ENCODE measurements at places on chromosomes 6 and 20.

DNA sequence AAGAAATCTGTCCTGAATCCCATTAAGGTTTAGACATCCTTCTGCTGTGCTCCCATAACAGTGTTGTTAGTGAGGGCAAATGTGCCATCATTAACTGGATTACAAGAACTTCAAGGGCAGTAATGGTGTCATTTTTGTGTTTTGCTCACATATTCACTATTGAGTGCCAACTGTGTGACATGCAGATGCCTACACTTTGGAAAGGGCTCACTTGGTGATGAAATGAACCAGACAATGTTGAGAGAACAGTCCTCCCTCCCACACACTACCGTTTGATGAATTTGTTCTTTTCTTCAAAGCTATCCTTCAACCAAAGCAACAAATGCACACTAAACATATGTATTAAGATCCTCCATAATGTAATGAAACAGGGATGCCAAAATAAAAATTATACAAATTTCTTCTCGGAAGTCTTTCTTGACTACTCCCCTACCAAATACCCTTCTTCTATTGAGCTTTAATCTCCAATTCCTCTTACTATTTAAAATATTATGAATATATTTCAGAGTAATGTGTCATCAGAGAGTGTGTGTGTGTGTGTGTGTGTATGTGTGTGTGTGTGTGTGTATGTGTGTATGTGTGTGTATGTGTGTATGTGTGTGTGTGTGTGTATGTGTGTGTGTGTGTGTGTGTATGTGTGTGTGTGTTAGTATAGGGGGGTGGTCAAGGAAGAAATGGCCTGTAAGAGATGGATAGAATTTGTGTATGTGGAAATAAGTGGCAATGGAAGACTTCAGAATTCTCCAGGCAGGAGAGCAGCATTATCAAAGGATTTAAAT lies 92.3 kb upstream of the ENPP5 start:
- DNase-seq = no peak

GRCh38 chr6:167805349-167806060 lies 21.2 kb upstream of the AFDN start:
- DNase-seq = no peak

GRCh38 chr20:62925420-62926228 lies 681 bp downstream of the DIDO1 start:
- DNase-seq = no peak

DNA sequence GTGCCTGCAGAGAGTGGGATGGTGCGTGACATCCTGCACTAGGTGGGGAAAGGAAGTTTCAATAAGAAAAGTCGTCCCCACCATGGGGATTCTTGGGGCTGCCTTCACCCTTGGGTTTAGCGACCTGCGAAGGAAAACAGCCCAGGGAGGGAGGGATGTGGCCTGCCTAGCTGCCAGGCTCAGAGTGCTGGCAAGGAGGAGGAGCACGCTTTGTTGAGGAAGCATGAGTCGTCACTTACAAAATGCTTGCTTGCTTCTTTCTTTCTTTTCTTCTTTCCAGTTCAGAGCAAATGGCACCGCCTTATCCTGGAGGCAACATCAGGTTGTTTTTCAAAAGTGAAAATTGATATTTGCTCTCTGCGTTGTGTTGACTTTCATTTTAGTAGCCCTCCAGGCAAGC lies 123.2 kb downstream of the TFAP2C start:
- no peak for DNase-seq

DNA sequence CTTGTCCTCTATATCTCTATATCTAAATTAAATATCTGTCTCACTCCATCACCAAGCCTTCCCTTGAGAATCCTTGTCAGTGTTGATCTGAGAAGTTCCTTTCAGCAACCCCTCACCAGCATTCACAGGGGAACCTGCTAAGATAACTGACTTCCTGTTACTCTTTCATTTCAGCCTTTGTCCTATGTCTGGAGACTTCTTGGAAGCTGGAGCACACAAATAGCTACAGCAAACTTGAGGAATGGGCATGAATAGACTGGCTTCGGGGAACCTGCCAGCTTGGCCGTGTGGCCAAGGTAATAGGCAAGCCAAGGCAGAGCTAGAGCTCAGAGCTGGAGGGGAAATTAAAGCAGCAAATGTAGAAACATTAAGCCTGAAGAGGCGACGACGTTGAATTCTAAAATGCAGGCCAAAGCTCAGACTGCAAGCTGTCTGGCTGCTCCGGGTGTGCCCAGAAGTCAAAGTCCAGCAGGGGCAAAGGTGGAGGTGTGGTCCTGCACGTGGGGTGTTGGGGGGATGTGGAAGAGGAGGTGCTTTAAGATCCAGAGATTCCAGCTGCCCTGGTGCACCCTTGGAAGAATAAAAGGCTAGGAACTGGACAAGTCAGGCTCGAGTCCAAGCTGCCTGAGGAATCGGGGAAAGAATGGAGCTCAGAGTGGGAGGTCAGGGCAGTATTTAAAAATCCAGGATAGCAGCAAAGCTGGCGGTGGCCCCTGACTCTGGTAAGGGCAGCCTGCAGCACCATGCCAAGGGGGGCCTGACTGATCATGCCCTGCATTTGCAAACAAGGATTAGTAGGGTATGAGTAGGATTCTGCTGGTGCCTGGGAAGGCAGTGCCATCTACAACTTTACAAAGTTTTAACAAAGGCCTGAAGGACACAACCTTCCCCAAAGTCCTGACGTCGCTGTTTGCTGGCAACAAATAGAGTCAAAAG lies 185.0 kb upstream of the SGK1 start:
- no peak for DNase-seq

DNA sequence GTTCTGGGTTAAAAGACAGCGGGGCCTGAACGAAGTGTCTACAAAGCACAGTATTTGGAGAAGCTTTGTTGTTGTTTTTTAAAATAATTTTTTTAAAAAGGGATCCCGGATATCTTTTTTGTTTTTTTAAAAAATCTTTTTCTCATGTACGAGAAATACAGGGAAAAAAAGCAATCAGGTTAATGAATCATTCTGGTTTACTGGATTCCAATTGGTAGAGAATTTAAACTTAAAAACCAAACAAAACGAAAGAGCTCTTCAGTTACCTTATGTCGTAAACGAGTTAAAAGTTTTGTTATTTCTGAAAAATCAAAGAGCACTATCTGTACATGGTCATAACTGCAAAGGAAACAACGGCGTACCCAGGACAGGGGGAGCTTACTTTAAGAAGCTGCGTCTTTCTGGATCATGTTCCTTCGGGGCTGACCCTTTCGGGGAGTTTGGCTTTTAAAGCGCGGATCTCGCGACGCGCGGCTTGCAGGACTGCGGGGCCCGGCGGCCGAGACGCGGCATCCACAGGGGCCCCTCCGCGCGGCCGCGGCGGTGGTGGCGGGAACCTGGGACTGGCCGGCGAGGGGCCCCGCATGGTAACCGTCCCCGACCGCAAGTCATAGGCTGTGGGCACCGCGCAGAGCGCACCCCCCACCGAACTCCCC lies 927 bp downstream of the IL20RA start:
- DNase-seq = no peak

GRCh38 chr6:143970456-143971218 lies 37.4 kb downstream of the PLAGL1 start:
- DNase-seq = no peak

- DNase-seq = peak; percentile 36
These were observed 477 bp upstream of the LZTS3 start for GRCh38 chr20:3173610-3174441.

- no peak for DNase-seq
These were observed at the start of gene SMIM28 for GRCh38 chr6:138377844-138378243. Gene SMIM28, plus strand, starts transcription at chr6:138377905. Its CDS starts 168 bp downstream, at chr6:138378073.

DNA sequence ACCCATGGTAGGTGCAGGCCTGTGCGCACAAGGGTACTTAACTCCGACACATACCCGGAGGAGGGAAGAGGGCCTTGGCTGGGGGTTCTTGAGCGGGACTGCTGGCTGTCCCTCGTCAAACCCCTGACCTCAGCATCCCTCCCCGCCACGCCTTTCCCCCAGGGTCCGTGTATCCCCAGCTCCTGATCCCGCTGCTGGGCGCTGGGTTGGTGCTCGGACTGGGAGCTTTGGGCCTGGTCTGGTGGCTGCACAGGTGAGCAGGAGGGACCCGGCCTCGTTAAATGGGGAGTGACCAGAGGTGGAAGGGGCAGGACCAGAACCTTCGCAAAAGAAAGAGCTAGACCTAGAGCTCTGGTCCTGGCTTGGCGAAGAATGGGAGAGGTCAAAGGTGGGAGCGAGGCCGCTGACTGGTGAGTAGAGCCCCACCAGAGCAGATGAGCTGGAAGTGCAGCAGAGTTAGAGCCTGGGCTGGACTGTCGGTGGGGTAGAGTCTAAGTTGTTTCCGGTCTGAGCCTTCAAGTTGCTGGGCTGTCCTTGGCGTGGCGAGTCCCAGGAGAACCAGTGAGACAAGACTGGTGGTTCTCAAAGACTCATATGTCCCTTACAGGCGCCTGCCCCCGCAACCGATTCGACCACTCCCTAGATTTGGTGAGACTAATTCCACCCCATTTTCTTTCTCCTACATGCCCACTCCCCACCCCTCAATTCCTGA lies 963 bp downstream of the MPIG6B start:
- no peak for DNase-seq

GRCh38 chr6:107699254-107699653 lies 124.9 kb downstream of the SCML4 start:
- DNase-seq = no peak

DNA sequence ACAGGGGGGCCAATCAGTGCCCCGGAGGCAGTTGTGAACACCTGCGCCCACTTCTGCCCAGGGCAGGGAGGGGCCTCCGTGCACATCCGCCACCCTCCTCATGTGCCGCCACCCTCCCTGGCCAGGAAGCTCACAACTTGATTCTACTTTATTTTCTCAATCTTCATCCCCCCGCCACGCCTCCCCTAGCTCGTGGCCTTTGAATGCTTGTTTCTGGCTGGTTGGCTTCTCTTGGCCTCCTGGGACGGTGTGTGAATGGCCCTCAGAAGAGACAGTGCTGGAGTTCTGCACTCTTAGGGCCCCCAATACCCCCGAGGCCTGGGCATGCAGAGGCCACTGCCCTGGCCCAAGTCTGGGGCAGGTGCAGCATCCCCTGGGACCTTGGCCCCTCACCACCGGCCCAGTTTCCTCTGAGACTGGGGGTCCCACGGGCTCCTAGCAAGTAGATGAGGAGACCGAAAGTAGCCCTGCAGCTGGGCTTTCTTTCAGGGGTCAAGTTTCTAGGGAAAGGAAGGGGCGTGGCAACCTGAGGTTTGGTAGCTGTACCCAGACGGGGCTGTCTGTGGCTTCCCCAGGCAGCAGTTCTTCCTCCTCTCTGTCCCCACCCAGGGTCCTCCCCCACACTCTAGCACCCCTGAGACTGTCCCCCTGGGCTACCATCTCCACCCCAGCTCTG lies 1.3 kb downstream of the RGS19 start:
- no peak for DNase-seq

Measured in nucleus accumbens (tissue), 56 donors.